Adrenal gland (tissue), 19 donors: ENCODE measurements at places on chromosomes 5 and 9.
A peak's percentile ranks its signal among the peaks of the same experiment; 100 is the strongest.

DNA sequence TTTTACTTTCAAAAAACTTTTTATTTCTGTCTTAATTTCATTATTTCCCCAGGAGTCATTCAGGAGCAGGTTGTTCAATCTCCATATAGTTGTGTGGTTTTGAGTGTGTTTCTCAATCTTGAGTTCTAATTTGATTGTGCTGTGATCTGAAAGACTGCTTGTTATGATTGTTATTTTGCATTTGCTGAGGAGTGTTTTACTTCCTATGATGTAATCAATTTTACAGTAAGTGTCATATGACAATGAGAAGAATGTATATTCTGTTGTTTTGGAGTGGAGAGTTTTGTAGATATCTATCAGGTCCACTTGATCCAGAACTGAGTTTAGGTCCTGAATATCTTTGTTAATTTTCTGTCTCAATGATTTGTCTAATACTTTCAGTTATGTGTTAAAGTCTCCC, 706.9 kb upstream of the CTNND2 start:
- DNase-seq, result no peak

DNA sequence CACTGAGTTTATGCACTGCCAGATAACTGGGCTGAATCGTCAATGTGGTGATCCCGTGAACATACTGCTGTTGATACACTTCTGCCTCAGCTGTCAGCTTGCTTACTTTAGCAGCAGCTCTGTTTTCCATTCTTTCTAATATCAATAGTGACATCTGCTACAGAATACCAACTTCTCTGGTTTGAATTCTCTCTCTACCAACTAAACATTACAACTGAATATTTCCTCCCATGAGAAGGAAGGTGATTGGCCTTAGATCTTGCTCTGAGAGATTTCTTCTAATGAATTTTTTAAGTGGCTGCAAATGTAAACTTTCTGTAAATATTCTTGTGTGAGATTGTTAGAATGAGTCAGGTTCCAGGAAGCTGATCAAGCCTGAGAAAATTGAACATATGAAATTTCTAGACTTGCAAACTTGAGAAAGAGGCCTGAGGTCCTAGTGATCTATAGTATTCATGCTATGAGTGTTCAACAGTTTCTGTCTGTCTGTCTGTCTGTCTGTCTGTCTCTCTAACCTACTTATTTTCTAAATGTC, 205.5 kb upstream of the CDKN2B start:
- DNase-seq, result no peak

GRCh38 chr5:11289733-11290132, 528.7 kb upstream of the DAP start:
- DNase-seq, result no peak

GRCh38 chr5:124790301-124790894, 44.0 kb upstream of the ZNF608 start:
- DNase-seq, result no peak

GRCh38 chr9:126472948-126473298, 140.8 kb upstream of the LMX1B start:
- no peak for DNase-seq

DNA sequence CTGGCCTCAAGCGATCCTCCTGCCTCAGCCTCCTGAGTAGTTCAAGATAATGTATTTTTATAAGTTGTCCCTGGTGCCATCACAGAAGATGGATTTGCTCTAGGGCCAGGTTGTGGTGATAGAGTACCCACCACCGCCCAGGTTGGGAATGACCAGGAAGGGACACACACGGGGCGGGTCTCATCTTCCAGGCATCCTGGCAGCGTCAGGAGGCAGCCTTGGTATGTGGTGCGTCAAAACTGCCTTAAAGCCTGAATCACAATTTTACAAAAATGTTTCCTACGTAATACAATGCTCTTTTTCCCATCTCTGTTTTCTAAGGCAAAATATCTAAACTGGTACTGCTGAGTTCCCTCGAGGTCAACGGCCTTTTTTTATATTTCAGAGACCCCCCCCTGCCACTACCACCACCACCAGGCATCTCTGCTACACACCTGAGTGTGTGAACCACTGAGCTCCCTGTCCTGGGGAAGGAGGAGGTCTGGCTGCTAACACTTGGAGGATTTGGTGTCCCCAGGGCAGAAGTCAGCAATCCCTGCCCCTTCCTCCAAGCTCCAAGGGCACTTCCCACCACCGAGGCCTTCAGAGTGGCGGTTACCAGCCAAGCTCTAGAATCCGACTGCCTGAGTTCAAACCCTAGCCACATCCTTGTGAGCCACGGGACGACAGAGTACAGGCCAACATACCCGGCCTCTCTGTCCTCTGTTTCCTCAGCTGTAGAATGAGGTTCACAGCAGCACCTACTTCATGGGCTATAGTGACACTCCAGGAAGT, 47.3 kb downstream of the SLC6A7 start:
- no peak for DNase-seq

- DNase-seq, result no peak
Observed at GRCh38 chr5:143976055-143976454, 164.1 kb downstream of the HMHB1 start.

GRCh38 chr9:133275105-133276000, at the start of gene ABO:
Gene ABO, minus strand, starts transcription at chr9:133275201.
- peak; percentile 53 for DNase-seq

DNA sequence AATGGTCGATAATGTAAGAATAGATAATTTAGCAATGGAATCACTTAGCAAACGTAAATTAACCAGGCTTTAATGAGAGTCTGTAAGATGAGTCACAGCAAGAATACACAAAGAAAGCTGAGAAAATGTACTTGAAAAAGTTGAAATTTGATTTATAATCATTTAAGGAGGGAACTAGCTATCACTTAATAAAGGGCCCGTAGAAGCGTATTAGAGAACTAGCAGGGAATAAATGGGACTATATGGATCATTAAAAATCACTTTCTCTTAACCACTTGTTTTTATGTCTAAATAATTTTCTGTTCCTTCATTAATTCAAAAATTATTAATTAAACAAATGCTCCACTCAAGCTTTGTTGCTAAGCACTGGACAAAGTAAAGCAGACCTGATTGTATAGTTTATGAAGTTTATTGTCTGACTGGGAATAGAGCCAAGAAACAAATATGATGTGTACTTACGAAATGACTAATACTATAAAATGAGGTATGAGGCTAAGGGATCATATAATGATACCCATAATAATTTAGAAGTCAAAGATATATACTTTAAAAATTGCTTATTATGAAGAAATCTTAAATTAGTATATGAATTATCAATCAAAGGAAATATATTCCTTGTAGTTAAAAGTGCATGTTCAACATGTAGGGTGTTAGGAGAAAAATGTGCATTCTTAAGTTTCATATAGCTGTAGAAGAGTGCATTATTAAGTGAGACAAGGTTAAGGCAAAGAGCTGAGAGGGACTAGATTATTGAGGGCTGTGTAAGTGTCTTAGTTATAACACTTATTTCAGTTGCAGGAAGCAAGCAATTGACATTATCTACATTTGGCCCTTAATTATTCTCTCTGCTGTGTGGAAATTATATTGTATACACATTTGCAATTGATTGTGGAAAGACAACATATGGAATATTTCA, 196.8 kb downstream of the PRDM9 start:
- DNase-seq, result no peak

- DNase-seq, result no peak
Observed at GRCh38 chr5:66012271-66012670, 85.9 kb downstream of the ERBIN start.

- DNase-seq, result peak; percentile 80
Observed at GRCh38 chr9:129166623-129167557, 11.2 kb downstream of the IER5L start.

- no peak for DNase-seq
Observed at GRCh38 chr9:120859361-120859760, 16.6 kb upstream of the PSMD5 start.

DNA sequence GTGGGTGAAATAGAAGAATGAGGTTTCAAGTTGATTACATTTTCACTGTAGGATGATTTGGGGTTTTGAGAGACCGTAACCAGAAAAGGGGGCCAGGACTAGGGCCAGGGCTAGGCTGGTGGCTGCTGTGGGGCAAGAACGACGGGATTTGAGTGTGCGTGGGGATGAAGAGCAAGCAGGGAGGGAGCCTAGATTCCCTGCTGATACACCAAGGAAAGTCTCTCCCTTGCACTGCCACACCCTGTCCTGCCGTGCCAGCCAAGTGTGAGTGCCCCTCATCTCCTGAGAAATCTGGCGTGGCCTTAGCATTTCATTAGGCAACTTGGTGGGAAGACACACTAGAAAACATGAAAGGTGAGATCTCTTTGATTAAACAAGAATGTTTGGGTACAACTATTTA, 42.6 kb downstream of the RAI14 start:
- DNase-seq, result no peak

GRCh38 chr5:82522897-82523296, 244.7 kb upstream of the RPS23 start:
- no peak for DNase-seq

GRCh38 chr9:127982912-127983311, 2.1 kb upstream of the EEIG1 start:
- DNase-seq, result no peak

- no peak for DNase-seq
Observed at GRCh38 chr9:108864446-108864845, 2.4 kb downstream of the ACTL7A start.

DNA sequence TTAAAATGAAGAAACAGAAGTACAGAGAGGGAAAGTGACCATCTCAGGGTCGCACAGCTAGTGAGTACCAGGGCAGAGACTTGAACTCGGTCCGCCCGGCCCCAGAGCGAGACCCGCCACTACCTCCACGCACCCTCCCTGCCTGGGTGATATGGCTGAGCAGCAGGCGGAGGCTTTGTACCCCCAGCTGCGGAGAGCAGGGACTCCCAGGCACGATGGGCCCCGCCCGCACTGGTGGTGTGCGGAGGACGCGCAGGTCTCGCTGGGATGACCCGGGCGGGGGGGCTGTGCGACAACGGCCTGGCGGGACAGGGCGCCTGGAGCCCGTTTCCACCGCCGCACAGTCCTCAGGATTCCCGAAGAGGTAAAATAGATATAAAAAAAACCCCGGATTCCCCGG, 64.7 kb upstream of the LARP1 start:
- no peak for DNase-seq

DNA sequence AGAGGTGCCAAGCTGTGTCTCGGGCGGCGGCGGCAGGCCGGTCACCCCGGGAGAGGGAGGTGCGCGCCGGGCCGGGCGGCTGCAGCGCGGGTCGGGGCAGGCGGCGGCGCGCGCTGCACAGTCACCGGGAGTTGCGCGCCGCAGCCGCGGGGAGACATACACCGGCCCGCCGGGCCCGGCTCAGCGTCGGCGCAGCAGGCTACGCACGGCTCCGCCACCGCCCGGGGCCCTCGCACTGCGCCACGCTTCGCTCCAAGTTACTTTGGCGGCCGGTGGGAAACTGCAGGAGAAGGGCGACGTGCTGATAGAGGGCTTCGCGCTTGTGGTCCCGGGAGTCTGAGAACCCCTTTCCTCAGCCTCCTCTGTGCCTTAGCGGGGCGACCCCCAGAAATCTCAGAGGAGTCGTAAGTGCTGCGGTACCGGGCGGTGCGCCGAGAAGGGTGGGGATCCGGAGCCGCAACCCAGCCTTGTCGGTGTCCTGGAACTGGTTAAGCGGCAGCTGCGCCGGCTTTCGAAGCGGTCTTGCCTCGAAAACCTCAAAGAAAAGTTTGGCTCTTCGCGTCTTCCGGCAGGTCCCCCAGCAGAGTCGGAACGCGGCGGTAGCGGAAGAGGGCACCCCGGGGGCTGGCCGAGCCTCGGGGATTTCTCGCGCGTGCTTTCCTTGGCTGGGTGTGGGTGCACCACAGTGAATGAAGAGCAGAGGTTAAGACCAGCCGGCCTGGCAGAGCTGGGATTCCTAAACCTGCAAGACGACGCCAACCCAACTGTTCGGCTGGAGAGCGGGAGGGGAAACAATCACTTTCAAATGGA, at the start of gene EFNA5:
Gene EFNA5, minus strand, starts transcription at position 6 of the 810 bp plus-strand sequence.
- no peak for DNase-seq

DNA sequence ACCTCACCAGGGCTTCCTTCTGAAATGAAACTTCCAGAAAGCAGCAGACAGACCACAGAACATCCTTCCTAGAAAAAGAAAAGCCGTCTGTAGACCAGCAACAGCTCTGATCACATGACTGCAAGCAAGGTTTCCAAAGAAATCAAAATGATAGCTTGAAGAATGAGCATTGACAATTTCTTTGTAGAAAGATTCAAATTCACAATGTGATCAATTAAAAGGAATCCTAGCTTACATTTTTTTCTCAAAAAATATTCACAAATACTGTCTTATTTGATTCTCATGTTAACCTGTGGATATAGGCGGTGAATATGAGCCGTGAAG, 144.9 kb downstream of the MTX3 start:
- DNase-seq, result no peak
